Bronchus fibroblast of lung (primary cell): ENCODE measurements at places on chromosomes 3 and 15. TPM values are rescaled to one million over a fixed set of nuclear protein-coding genes. Genes with fewer than 3 reads are reported as not detected.

HEG1 gene
- 40.9 and 48.9 TPM in 2 replicates for total RNA-seq

LYZL4 gene
- total RNA-seq, result not detected in 2 replicates

EXD1 gene
- total RNA-seq, result not detected in 2 replicates

DNAJB8 gene
- total RNA-seq, result not detected in 2 replicates

GRM7 gene
- not detected in 2 replicates for total RNA-seq

HHLA2 gene
- total RNA-seq, result not detected in 2 replicates

FBXO40 gene
- total RNA-seq, result not detected in 2 replicates

GOLGA8N gene
- total RNA-seq, result 0.84 and 2.1 TPM in 2 replicates

CCNB2 gene
- 141 and 156 TPM in 2 replicates for total RNA-seq

CHRM5 gene
- total RNA-seq, result not detected in 2 replicates

ERICH6 gene
- total RNA-seq, result not detected in 2 replicates

TMPRSS7 gene
- total RNA-seq, result not detected in 2 replicates
